ENCODE measurements at places on chromosomes 2 and 18. TPM values are rescaled to one million over a fixed set of nuclear protein-coding genes. Genes with fewer than 3 reads are reported as not detected.

Gene CNTNAP5
- not detected for total RNA-seq

Gene CAPN14
- 2.2 TPM for total RNA-seq

Gene SLC25A52
- not detected for total RNA-seq

Gene ASB18
- total RNA-seq: not detected

Gene REG3A
- total RNA-seq: not detected

Gene SDC1
- 1,471 TPM for total RNA-seq

Gene ATP6V1B1
- not detected for total RNA-seq

Gene COLEC12
- 0.24 TPM for total RNA-seq

Gene FSHR
- total RNA-seq: not detected

Gene SGPP2
- total RNA-seq: 31.6 TPM

Gene ACMSD
- 1.7 TPM for total RNA-seq

Gene NEU2
- not detected for total RNA-seq

Gene GALNT14
- total RNA-seq: 12.8 TPM

Gene TXNDC2
- total RNA-seq: not detected

Gene PROC
- total RNA-seq: 1.2 TPM

Gene PRSS56
- not detected for total RNA-seq

Gene DLGAP1
- total RNA-seq: 0.72 TPM

Gene MOGAT1
- not detected for total RNA-seq

Gene GALNT1
- 107 TPM for total RNA-seq

Gene TMEM87B
- 32.0 TPM for total RNA-seq

Gene OSBPL1A
- 32.2 TPM for total RNA-seq

Gene GCKR
- not detected for total RNA-seq

Data from tracheal epithelial cell (primary cell).